Stimulated activated memory B cell treated with anti-CD40 and anti-IgM and Interleukin-4, amounts not matched to agents 10 μg/mL and 1 μg/mL and 100 μg/mL, for 72 hours (primary cell): ENCODE measurements at places on chromosomes 7 and 10.

- peak; percentile 50 for ATAC-seq
Observed at GRCh38 chr10:79229071-79229541, 118.2 kb upstream of the PPIF start.

- no peak for ATAC-seq
Observed at GRCh38 chr7:107051376-107051775, 6.9 kb downstream of the PRKAR2B start.

GRCh38 chr7:29611941-29612544 is 48.4 kb downstream of the PRR15 start:
- no peak for ATAC-seq

DNA sequence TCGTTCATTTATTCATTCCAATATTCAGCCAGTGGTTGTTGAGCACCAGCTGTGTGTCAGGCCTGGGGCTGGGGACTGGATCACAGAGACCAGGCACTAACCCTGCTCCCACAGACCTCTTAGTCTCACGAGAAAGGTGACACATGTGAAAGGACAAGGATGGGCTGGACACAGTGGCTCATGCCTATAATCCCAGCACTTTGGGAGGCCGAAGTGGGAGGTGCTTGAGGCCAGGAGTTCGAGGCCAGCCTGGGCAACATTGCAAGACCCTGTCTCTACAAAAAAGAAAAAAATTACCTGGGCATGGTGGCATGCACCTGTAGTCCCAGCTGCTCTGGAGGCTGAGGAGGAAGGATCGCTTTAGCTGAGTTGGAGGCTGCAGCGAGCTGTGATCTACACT is 105.9 kb upstream of the SDK1 start:
- ATAC-seq: no peak

DNA sequence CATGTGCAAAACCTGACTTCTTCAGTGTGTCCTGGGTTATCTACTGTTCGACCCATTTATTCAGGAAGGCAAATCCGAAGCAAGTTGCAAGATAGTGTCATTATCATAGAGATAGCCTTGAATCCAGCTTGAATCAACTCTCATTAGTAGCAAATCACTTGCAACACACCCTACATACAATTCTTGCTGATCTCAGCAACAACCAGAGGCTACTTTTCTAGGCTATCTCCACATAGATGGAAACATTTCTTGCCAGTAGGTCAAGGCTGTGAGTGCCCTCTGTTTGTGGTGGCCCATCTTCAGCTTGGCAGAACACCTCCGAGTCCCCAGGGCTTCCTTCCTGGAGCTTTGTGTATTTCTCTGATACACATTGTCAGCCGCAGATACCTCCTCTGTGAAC is 12.0 kb downstream of the UBTD1 start:
- no peak for ATAC-seq

- no peak for ATAC-seq
Observed at GRCh38 chr7:22831602-22832305, 9.1 kb upstream of the TOMM7 start.

DNA sequence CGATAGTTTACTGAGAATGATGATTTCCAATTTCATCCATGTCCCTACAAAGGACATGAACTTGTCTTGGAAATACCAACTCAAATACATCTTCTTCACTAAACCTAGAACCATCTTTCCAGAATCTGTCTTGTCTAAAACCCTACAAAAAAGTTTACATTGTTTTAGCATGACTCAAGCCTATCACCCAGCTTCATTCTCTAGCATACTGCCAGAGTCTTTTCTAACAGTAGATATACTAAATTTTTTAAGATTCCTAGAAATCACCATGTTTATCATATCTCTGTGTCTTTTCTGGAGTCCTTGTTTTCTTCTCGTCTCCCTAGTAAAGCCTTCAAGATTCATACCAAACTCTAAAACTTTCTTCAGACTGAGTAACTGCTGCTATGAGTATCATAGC is 129.7 kb downstream of the SEMA3E start:
- ATAC-seq: no peak

DNA sequence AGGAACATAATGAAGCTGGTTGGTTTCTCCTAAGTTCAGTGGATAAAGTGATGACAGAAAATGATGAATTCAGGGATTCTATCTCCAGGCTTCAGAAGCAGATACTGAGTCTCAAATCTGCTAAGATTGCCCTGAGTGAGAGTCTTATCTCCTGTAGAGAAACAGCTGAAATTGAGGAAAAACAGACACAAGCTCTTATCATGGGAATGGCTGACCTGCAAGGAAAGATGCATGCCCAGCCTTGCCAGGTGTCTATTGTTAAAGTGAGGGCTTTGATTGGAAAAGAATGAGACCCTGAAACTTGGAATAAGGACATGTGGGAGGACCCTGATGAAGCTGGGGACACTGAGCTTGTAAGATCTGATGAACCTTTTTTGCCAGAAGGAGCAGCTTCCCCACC is 100.3 kb downstream of the DNAJB9 start:
- ATAC-seq: no peak

- peak; percentile 67 for ATAC-seq
Observed at GRCh38 chr7:141960687-141961422, 12.7 kb downstream of the TAS2R38 start.

DNA sequence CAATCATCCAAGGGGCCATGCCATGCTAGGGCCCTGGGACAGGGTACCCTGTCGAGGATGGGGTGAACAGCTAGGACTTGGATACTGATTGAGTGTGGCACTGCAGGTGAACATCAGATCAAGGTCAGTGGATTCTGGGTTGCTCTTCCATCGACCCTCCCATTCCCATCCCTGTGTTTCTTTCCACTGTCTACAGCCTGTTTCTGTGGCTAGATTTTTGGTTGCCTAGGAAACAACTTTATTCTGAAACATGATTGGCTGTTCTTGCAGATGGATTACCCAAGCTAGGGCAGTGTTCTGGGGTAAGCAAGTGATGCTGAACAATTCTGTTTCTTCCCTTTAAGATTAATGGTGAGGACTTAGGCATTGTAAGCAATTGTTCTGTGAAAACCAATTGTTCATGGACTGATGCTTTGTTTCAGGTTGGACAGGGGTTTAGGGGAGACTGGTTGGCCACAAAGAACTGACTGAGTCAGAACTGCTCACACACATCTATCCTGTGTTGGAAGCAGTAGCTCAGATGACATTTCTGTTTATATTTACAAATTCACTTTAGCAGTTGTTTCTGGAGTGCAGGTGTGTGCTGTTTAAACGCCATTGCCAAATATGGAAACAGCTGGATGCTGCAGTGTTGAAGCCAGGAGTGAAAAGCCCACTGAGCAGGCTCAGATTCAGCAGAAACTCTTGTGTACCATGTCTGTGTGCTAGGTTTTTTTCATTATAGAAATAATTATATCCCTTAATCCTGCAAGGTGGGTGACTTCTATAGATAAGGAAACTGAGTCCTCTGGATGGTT is 102.3 kb upstream of the BTBD16 start:
- no peak for ATAC-seq

DNA sequence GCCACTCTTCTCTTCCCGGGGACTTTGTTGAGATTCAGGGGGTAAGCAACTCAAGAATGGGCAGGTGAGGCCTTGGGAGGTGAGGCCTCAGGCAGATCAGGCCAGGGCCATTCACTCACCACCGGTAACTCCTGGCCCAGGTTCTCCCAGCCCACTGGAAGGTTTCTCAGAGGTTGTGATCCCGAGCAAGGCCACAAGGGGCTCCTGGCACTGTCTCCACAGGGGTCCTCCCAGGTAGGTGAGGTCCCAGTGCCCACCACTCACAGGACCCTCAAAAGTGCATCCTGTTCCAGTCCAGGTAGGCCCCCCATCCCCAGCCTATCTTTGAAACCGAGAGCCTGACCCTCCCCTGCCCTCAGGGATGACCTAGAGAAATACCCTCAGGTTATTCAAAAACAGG is 236.1 kb downstream of the BUB3 start:
- ATAC-seq: no peak

GRCh38 chr10:133062085-133062484 is 25.6 kb upstream of the ADGRA1 start:
- no peak for ATAC-seq

DNA sequence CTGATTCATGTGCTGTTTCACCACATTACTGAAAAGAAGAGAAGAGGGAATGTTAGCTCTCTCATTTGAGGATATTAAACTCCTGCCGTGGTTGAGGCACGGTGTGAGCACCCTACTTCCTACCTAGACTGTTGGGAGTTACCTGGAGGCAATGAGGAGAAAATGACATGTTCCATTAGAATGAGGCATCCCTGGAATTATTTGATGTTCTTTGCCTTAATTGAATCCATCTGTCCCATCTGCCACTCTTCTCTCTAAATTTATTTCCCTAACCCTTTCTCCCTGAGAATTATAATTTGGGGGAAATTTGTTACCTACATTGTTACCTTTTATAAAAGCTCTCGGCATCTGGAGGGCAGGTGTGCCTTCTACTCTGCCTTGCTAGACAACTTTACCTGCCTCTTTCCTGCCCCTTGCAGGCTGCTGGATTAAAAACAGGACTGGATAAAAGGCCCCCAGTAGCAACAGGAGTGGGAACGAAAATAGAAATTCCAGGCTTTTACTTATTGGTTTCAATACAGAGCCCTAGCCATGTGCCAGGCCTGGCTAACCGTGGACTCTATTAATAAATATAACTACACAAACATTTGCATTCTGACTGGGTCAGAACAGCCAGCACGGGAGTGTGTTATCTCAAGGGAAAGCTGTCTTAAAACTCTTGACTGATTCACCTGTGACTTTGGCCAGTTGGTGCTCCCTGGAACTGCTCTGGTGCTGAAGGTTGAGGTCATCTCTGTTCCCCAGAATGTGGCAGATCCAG is 4.4 kb upstream of the ATXN7L1 start:
- ATAC-seq: no peak

DNA sequence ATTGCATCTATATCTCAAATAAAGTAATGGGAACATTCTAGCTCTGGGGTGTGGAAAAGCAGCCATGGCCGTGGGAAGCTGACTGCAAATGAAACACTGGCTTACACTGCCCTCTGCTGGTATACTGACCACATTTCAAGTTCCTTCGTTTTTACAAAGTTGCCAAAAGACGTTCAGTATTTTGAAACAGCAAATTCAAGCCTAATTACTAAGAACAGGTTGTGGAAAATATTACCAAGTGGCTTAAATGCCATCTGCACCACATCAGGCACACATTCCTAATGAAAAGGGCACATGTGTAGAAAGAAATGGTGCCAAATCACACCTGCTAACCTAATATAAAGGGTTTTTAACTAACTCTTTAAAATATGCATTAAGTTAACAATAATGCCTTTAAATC is 83.9 kb downstream of the JAZF1 start:
- ATAC-seq: peak; percentile 62

- ATAC-seq: no peak
Observed at GRCh38 chr7:110090110-110090820, 1000.7 kb upstream of the LRRN3 start.

DNA sequence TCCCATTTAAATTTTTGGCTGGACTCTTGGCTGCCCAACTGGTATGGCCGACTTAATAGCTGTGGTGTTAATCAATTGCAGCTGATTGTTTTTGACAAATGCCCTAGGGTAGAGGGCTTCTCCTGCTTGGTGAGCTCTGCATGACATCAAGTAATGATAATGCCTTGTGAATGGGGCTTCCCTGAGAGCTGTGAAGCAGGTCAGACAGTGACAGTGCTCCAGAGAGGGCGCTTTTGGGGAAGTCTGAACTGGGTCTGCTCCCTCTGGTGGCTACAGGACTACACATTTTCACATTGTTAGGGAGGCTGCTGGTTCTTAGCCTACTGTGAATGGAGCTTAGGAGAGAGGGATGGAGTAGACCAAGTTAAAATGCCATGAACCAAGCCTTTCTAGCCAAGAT is 98.8 kb downstream of the SDK1 start:
- ATAC-seq: no peak

GRCh38 chr10:9848278-9848677 is 1169.4 kb upstream of the CELF2 start:
- no peak for ATAC-seq

DNA sequence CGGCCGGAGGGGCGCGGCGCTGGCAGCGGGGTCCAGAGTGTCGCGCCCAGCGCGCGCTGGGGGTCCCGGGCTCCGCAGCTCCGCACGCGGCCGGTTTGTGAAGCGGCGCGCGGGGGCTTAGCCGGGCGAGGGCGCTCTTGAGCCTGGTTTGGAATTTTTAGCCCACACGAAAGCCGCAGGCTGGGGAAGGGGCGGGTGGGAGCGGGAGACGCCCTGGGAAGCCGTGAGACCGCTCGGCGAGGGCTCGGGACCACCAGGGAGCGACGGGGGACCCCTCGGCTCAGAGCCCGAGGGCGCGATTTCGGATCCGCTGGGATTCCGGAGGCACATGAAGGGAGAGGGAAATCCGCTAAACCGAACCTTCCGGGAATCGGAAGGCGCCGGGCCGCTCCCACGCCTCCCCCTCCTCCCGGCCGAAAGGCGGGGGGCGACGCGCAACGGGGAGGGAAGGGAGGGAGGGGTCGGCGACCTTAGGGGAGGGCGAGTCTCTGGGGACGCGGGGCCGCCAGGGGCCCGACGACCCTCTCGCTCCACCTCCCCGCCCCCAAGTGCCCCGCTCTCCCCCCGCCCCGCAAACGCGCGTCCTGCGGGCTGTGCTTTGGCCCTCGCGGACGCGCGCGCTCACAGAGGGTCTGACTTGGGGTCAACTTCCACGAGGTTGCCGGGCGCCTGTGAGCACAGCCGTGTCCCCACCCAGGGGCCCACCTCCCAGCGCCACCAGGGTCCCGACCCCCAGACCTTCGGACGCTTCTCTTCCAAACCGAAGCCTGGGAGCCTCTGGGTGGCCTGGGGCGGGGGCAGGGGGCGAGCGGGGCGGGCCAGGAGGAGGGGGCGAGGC is 5.1 kb upstream of the ELFN1 start:
- ATAC-seq: no peak

DNA sequence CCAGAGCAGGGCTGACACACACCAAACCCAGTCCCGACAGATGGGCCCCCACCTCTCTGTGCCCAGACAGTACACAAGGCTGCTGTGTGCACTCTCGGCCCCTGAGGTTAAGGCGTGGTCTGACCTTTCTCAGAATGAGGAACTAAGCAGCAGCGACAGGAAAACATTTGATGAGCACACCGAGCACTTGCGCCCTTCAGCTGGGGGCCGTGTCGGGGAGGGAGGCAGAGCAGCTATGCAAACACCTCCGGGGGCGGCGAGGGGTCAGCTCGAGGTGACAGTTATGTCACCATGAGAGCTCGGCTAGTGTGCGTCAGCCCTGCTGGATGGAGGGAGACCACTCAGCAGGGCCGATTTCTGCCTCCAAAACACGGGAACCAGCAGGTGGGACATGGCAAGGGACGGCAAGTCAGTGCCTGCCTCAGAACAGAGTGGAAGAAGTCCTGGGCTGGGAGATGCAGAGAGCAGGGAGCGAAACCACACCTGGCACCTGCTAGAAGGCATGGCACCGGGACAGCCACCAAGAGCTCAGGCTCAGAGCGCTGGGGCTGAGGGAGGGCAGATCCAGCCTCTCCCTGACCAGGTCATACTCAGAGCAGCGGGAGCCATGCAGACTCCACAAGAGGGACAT is 57.4 kb downstream of the CHST15 start:
- peak; percentile 99 for ATAC-seq

GRCh38 chr10:121526801-121527221 is 71.4 kb downstream of the FGFR2 start:
- no peak for ATAC-seq
